ENCODE measurements at places on chromosomes 6 and 20. TPM values are rescaled to one million over a fixed set of nuclear protein-coding genes. Genes with fewer than 3 reads are reported as not detected.

- peak; percentile 22 for DNase-seq
These were observed 27.7 kb upstream of the MPC1 start for GRCh38 chr6:166410426-166410935.

The CYP24A1 gene
- not detected for total RNA-seq

DNA sequence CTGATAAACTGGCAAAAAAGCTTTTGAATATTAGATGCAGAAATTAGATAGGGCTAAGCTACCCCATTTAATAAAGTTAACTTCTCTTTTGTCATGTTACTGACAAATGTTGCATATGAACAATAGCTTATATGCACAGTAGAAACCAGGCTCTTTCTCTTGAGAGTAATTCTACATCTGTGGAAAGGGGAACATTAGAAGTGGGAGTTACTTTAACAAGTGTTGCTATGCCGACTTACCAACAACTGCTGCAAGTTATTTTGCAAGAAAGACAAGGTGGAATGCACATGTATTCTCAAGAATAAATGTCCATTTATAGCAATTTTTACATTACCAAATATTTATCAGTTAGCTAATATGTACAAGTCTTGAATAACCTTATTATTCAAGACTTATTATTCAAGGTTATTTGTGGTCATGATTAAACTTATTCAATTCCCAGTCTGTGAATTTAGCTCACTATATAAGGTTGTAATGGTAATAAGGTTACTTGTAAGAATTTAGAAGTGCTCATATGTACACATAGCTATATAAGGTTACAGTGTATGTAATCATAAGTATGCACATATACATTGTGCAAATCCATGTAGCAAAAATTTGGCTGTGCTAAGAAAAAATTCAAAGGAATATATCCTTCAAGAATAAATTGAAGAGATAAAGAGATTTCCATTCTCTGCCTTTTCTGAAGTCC lies 38.3 kb downstream of the ADGRG6 start:
- DNase-seq: no peak

The C6orf141 gene
- total RNA-seq: not detected

The TMX4 gene
- total RNA-seq: 62.9 TPM

DNA sequence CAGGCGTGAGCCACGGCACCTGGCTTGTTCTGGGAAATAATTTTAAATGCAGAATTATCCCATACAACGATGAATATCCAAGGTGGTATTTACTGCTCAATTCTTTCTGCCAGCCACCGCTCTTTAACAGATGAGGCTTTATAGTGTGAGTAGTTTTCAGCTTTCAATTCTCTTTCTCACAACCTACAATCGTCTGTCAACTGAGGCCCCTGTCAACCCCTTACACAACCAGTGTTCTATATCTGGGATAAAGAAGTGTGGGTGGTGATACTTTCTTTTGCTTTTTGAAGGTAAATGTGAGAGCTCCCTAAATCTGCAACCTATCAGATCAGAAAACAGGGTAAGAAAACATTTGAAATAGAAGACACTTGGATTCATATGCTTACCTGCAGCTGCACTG lies 22.5 kb downstream of the STAU1 start:
- DNase-seq: no peak
